AG08395 (cell line): ENCODE measurements at places on chromosomes 11 and 22.

GRCh38 chr11:16862726-16863125 is 124.3 kb downstream of the C11orf58 start:
- no peak for DNase-seq

DNA sequence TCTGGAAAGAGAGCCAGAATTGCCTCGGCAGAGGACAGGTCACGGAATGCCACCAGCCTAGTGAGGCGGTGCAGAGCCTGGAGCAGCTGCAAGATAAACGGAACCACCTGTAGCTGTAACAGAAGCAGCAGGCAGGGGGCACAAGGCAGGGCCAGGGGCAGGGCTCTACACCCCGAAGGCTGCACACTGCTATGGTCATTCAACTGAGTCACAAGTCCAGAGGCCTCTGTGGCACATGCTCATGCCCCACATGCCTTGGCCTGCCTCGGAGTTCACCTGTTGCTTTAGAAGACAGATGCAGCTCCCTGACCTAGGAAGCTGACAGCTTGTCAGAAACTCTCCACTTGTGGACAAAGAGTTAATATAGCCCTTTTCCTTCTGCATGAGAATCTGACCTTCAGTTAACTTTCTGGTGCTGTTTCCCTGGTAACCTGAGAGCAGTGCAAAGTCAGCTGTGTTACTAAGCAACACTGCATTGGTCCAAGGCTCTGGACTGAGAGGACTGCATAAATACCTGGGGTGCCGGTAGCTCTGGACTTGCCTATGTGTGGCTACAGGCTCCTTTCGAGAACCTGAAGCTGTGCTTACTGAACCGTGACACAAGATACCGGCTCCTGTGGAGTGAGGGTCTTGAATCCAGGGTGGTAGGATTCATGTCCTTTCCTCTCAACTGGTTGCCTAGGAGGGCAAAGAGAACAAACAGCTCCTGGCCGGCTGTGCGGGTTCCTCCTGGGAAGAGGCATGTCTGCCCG is 10.5 kb downstream of the COMMD9 start:
- no peak for DNase-seq

DNA sequence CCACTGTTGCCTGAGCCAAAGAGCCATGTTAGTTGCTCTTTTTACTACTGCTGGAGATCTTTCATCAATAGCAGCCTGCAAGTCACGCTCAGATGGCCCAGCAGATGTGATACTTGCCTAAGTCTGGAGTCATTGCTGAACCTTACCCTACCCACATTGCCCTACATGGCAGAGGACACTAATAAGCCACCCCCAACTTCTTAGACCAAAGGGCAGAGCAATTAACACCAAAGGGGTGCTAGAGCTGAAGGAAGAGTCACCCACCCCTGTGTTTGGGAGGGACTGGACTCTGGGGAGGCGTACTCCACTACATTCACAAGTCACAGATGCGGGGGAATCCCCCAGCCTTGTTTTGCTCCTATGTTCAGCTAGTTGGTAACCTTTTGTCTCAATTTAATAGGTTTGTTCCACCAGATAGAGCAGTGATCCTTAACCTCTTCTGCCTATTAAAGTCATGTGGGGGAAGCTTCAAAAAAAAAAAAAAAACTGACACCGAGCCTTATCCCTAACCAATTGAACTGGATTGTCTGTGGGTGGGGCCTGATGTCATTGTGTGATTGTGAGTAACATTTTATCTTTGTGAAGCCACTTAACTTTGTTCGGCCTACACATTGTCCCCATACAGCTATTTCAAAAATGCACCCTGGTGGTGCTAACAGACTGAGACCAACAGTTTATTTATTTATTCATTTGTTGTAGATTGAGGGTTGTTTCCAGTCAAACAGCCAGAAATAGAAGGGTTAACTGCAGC is 13.1 kb downstream of the ADM start:
- no peak for DNase-seq

- DNase-seq: no peak
These were observed 235.3 kb upstream of the SORL1-AS1 start for GRCh38 chr11:121688055-121688491.

- DNase-seq: no peak
These were observed 144.6 kb downstream of the MN1 start for GRCh38 chr22:27656970-27657369.

GRCh38 chr11:129950101-129951091 is 52.2 kb downstream of the PRDM10 start:
- DNase-seq: peak; percentile 14

DNA sequence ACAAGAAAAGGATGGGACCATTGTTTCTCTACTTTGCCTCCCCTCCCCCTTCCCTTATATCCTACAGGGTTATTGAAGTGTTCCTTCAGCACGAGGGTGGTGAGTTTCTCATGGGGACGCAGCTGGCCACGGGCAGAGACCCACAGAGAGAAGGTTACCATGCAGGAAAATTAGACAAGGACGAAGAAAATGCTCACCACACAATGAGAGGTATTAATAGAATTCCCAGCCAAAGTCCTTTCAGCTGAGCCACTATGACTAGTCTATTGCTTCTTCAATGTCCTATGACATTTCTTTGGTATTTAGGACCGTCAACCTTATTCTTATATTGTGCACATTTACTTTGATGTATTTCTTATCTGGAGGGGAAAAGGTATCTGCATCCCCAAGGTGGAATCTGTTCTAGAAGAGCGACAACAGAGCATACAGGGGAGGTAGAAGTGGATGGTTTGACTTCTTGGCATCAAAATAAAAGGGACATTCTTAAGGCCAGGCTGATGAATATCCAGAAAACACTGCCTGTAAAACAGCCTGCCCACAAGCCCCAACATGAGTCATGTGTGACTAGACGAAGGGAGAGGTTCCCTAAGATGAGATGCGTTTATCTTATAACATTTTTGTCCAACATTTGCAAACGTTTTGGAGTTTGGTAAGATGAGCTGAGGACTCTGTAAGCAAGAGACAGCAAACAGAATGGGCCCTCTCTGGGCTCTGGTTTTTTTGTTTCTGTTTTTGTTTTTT is 209.8 kb upstream of the NARS2 start:
- peak; percentile 78 for DNase-seq

DNA sequence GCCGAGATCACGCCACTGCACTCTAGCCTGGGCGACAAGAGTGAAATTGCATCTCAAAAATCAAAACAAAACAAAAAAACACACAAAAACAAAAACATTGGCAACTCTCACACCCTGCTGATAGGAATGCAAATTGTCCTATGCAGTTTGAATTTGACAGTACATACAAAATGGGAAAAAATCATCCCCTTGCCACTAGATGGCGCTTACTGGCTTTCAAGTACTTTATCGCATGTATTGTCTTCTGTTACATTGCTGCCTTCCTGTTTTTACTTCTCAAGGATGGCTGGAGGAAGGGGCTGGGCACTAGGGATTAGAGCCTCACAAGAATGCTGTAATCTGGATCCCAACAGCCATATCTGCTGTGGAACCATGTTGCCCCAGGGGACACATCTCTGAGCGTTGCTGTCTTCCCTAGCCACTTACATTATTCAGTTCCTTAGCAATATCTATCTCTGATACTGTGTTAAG is 59.4 kb upstream of the A4GALT start:
- DNase-seq: peak; percentile 81

DNA sequence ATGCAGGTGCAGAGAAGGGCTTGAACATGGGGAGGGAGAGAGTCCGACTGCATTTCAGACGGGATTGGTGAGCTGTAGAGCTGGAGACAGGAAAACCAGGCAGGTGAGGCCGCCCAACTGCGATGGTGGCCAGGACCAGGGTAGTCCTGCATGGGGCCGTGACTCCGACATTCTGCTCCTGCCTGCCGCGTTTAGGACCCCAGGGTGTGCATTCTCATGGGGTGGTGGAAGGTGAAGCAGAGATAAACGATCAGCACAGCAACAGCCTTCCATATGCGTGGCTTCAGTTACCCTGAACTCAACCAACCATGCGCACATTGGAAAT is 29.3 kb downstream of the SHANK2 start:
- no peak for DNase-seq

GRCh38 chr22:25853501-25854284 is 111.7 kb downstream of the MYO18B start:
- DNase-seq: peak; percentile 43

GRCh38 chr22:16955081-16955480 is 52.9 kb downstream of the GAB4 start:
- DNase-seq: no peak

DNA sequence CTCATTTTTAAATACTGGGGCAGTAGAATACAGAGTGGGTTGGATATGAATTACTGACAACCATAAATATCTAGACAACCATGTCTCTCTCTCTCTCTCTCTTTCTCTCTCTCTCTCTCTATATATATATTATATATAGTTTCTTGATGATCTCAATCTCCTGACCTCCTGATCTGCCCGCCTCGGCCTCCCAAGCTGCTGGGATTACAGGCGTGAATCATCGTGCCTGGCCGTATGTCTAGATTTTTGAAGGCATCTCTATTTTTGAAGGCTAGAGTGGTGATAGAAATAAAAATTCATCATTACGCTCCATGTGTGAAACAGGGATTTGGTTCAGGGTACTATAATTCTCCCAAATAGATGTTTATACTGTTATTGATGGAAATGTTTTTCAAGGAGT is 84.1 kb downstream of the DDX10 start:
- no peak for DNase-seq

DNA sequence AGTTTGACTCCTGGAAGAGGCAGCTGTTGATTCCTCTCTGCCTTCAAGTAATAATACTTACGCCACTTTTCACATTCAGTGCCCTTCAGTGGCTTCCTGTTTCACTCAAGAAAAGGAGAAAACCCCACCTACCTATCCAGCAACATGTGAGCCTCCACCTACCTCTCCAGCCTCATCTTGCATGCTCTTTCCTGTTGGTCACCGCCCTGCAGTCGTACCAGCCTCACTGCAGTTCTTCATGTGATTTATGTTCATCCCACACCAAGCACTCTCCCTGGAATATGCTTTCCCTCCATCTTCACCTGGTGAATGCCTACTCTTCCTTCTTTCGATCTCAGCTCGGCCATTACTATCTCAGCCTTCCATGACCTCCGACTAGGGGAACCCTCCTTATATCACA is 21.8 kb upstream of the YWHAH start:
- DNase-seq: no peak

DNA sequence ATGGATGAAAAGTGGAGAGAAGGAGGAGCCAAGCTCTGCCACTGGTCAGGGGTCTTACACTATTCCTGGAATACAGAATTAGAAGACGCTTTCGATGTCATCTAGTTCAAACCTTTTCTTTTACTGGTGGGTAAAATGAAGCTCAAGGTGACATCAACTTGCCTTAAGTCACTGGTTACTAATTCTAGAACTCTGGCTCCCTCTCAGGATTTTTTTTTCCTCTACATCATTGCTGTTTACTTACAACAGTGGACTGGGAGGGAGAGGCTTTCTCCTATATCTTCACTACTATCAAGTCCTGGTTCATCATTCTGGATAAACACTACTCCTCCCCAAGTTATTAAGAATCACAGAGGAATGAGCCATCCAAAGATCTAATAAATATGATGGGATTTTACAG is 82.9 kb downstream of the ETS1 start:
- DNase-seq: no peak

DNA sequence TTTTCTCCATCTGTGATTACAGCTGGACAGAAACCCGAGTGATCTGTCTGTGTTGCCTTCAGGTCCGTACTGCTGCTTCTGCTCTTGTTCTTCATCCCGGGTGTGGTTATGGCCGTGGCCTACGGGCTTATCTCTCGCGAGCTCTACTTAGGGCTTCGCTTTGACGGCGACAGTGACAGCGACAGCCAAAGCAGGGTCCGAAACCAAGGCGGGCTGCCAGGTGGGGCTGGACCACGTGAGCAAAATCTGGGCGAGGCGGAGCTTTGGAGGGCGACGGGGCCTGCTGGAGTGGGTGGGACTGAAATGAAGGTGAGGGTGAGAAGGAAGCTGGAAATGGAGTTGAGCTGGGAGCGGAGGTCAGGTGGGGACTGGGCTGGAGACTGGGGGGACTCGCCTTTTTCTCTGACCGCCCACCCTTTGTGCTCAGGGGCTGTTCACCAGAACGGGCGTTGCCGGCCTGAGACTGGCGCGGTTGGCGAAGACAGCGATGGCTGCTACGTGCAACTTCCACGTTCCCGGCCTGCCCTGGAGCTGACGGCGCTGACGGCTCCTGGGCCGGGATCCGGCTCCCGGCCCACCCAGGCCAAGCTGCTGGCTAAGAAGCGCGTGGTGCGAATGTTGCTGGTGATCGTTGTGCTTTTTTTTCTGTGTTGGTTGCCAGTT is 11.1 kb downstream of the CCKBR start:
- no peak for DNase-seq

DNA sequence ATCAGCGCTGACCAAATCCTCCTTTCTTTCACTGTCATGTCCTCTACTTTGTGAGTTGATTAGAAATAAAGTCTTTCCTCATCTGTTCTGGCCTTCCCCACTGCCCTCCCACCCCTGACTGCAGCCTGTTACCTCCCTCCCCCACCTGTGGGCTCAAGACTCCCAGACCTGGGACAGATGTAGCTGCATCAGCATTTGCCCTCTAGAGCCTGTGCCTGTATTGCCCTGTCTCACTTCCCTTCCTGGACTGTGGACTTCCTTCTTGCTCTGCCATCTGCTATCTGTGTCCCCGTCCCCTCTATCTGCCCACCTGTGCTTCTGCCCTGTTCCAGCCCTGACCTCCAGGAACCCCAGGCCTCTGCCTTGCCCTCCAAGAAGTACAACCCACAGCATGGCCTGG is 122.5 kb downstream of the GALNT18 start:
- no peak for DNase-seq

DNA sequence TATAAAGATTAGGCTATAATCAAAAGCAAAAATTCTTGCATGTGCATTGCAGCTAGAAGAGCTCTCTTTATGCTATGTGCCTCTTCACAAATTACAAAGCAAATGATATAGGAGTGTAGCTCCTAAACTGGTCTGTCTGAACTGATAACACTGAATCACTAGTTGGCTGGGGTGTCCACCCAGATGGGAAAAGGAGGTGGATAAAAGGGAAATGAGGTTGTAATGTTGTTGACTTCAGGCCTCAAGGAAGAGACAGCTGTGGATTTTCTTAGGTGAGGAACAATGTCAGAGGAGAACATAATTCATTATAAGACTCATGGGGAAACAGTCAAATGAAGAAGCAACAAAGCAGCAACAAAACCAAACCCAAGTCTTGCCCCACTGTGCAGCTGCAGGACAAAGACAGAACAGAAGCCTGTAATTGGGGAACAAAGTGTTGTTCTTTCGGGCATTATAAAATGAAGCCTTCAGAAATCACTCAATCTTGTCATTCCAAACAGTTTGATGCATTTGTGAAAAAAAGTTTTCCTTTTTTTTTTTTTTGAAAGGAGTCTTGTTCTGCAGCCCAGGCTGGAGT is 130.1 kb upstream of the DDI1 start:
- no peak for DNase-seq

GRCh38 chr11:5476186-5476819 is 12.2 kb upstream of the OR52D1 start:
- peak; percentile 71 for DNase-seq

- peak; percentile 78 for DNase-seq
These were observed at the start of gene PRSS23 for GRCh38 chr11:86800076-86800959. Gene PRSS23, plus strand, starts transcription at chr11:86800542. Its CDS starts 7,102 bp downstream, at chr11:86807644.

GRCh38 chr11:64935359-64936081 is at the start of gene GPHA2:
Gene GPHA2, minus strand, starts transcription at chr11:64935893. Its CDS starts 433 bp downstream, at chr11:64935460.
- peak; percentile 46 for DNase-seq

- no peak for DNase-seq
These were observed 53.7 kb downstream of the DSCAML1 start for GRCh38 chr11:117743121-117743815.

- no peak for DNase-seq
These were observed 635 bp downstream of the C11orf21 start for GRCh38 chr11:2300936-2301630.

- no peak for DNase-seq
These were observed 113.3 kb downstream of the FAM76B start for GRCh38 chr11:95676308-95676707.

- DNase-seq: peak; percentile 67
These were observed 69.4 kb upstream of the AMPD3 start for GRCh38 chr11:10385696-10386095.

- DNase-seq: peak; percentile 79
These were observed 4.2 kb downstream of the VPS26B start for GRCh38 chr11:134228625-134229024.
